Endodermal cell (in vitro differentiated cells): ENCODE measurements at places on chromosomes 1 and 21.
A peak's percentile ranks its signal among the peaks of the same experiment; 100 is the strongest.

- DNase-seq: no peak
Measured at GRCh38 chr21:28256420-28256831, 736.3 kb downstream of the LTN1 start.

- DNase-seq: peak; percentile 41
Measured at GRCh38 chr1:93574991-93575390, 106.6 kb downstream of the BCAR3 start.

DNA sequence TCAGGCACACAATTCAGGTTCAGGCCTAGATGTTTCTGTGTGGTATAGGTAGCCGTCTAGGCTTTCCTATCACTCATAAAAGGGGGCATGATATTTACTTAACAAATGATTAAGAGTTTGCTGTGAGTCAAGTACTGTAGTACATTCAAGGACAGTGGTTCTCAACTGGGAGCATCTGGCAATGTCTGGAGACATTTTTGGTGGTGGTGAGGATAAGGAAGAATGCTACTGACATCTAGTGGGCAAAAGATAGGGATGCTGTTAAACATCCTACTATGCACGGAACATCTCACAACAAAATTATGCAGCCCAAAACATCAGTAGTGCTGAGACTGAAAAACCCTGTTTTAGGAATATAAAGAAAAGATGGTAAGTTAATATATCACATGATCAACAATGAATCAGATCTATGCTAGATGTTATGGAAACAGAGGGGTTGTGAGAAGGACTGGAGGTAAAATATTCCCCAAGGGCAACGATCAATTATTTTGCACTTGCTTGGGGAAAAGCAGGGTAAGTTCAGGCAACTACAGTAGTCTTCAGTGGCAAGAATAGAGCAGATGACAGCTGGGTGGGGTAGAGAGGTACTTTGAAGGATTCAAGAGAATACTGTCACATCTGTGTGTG lies 4.9 kb downstream of the DNTTIP2 start:
- no peak for DNase-seq

DNA sequence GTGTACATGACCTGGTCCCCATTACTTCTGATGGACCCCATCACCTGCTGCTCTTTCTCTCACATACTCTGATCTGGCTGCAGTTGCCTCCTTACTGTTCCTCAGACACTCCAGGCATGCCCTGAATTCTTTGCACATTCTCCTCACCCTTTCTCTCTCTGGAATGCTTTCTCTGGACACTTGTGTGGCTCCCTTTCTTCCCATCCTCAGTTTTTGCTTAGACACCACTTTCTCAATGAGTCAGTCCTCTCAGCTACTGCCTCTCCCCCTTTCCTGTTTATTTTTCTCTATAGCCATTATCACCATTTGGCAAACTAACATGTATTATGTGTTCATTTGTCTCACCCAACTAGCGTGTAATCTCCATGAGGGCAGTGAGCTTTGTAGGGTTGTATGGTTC lies 28.1 kb downstream of the PLXNA2 start:
- no peak for DNase-seq

DNA sequence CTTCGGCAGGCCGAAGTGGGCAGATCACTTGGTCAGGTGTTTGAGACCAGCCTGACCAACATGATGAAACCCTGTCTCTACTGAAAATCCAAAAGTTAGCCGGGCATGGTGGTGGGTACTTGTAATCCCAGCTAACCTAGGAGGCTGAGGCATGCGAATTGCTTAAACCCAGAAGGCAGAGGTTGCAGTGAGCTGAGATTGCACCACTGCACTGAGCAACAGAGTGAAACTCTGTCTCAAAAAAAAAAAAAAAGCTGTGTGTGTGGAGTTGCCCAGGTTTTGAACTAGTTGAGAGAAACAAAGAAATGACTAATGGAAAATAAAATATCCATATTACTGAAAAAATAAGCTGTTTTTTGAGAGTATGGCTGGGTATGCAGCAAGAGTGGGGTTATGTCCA lies 100.2 kb downstream of the GTF2B start:
- no peak for DNase-seq
